ENCODE measurements at places on chromosomes 7 and 10.

- no peak for DNase-seq
These were observed 27.5 kb upstream of the NPVF start for GRCh38 chr7:25255611-25256332.

DNA sequence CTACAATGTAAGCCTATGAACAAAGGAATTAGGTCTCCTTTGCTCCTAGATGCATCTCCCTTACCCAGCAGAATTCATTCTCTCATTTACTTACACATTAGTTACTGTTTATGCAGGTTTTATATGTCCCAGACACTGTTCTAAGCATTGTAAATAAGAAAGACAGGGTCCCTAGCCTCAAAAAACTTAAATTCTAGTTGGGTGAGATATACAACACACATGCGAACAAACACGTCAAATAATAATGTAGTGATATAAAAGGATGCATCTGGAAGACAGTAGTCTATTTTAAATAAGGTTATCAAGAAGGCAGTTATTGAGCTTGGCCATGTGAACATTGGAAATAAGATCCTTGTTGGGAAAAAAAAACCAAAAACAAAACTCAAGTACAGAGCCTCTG lies 479.7 kb downstream of the DNAJB9 start:
- no peak for DNase-seq

DNA sequence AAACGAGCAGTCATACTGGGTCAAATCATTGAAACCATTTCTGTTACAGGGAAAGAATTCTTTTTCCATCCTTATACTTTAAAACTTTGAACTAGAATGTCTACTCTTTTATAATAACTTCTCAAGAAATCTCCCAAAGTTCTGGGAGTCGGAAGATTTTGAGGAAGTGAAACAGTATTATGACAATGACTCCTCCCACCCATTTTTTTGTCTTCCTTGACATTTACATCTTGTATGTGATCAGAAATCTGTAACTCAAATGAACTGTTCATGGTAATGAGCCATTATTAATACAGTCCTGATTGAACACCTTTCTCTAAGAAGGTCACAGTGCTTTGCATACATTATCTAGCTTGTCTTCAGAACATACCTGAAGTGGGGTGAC lies 227.4 kb downstream of the CELF2 start:
- no peak for DNase-seq

DNA sequence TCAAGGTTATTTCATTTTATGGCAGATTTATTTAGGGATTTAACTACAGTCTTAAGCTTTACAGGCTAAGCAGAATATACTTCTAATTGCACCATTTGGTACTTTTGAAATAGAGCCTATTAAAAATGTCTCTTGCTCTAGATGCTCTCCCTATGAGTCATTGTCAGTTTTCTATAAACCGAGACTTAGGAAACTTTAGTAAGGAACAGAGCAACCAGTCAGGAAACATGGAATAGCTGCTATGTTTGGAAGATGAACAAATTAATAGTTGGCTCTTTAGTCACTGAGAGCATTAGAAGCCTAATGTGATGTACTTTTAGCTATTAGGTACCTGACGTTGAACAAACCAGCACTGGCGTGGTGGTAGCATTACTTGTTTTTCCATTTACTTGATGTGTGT lies 35.3 kb downstream of the INPP5F start:
- DNase-seq, result no peak

DNA sequence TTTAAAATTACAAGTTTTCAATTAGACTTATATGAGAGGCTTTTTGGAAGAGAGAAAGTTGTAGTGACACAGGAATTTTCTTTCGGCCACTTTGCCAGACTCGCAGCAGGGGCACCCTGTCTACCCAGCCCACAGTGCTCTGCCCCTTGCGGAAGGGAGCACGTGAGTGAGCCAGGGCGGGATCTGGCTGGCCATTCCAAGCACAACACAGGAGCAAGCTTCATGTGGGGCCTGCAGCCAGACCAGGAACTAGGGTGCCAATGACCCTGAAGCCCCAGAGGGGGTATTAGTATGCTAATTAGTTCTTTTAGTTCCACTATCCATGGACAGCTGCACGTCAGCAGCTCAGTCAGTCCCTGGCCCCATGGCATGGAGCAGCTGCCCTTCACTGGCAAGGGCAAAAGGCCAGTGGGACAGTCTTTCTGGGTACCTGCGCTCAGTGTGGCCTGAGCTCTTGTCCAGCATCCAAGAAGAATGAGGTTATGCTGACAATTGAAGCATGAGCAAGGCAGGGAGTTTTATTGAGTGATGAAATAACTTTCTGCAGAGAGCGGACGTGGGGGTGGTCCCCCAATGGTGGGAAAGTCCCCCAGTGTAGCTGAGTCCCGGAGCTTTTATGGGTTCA lies 251.1 kb upstream of the CSTF2T start:
- DNase-seq, result no peak

GRCh38 chr7:64618785-64619456 lies 47.0 kb upstream of the ZNF107 start:
- no peak for DNase-seq

- no peak for DNase-seq
These were observed 24.9 kb downstream of the MTURN start for GRCh38 chr7:30159698-30160143.

GRCh38 chr7:142181966-142182365 lies 70.4 kb downstream of the MGAM2 start:
- DNase-seq, result no peak

GRCh38 chr7:45203459-45203858 lies 45.9 kb downstream of the RAMP3 start:
- DNase-seq, result no peak

DNA sequence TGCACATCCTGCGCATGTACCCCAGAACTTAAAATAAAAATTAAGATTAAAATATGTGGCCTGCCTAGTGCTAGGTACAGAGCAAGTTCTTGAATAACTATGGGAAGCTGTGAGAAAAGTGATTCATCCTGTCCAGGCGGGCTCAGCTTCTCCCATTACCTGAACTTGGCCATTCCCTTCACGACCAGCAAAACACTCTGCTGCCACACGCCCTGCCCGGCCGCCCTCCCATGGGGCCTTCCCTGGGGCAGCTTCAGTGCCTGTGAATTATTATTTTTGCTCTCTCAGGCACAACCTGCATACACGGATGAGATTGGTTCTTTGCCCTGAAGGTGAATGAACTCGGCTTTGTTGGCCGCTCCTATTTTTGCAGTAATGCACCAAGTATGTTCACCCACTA lies 209.2 kb upstream of the SHH start:
- no peak for DNase-seq

DNA sequence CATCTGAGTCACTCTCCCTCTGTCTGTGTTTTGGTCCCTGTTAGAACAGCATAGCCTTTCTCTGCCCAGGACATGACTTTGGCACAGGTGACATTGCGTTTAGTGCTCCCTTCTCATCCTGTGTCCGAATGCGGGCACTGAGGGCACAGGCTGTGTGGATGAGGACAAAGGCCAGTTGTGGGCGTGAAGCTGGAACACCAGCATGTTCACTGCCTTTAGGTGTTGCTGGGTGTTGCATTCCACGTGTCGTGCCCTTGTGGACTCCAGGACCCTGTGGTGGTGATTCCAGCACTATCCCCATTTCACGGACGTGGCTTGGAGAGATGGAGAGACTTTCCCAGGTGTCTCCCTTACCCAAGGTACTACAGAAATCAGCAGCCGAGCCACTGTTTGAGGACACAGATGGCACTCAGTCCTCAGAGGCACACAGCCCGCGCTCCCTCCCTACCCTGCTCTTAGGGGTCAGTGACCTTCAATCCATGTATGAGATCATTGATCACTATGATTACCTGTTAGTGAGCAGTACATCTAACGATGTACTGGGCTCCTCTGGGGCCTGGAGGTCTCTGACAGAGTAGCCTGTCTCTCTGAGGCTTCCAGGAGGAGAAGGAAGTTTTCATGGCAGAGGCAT lies 917 bp upstream of the CNPY1 start:
- DNase-seq, result no peak

- no peak for DNase-seq
These were observed 268.6 kb downstream of the HGF start for GRCh38 chr7:81501220-81501619.

GRCh38 chr7:115005953-115006352 lies 84.1 kb downstream of the MDFIC start:
- DNase-seq, result no peak

- DNase-seq, result no peak
These were observed 42.5 kb downstream of the FAM13C start for GRCh38 chr10:59319854-59320253.

Data from activated CD4-positive, CD25-positive, alpha-beta regulatory T cell (primary cell).